ENCODE measurements at places on chromosomes 3 and 15.

DNA sequence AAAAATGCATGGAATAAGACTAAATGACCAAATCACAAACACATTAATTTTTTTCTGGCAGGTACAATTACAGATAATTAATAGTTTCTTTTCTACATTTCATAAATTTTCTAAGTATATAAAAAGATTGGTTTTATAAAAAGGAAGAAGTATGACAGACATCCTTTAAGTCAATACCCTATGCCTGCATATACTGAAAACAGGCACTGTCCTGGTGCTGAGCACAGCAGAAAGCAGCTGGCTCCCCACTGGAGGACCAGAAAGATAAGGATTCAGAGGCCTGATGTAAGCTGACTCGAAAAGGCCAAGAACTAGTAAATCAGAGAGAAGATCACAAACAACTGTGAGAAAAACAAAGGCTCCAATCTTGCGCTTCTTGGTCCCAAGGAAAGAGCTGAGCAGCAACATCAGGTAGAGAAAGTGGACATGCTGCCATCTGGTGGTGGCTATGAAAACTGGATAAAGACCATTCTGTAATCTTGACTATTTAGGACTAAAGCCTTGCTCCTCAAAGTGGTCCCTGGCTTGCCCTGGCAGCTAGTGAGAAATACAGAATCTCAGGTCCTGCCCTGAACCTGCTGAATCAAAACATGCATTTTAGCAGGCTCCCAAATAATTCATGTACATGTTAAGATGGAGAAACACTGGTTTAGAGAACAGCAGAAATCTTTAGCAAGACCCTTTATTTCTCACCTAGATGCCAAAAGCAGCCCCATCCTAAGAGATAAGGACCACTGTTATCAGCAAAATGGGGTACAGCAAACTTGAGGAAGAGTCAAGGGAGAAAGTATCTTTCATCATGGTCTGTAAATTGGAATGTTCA lies 76.0 kb downstream of the TRANK1 start:
- no peak for DNase-seq

DNA sequence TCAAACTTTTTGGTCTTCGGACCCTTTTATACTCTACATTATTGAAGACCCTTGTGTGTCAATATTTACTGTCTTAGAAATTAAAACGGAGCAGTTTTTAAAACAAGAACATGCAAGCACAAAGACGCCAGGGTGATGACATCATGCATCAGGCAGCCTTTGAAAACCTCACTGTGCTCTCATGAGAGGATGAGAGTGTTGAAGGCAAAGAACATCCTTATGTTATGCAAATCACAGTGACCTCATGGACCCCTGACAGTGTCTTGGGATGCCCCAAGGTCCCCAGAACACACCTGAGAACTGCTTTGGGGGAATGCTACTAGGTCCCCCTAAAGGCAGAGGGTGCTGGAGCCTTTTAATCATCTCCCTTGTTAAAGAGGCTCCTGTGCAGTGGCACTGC lies 51.6 kb downstream of the CHDH start:
- no peak for DNase-seq

DNA sequence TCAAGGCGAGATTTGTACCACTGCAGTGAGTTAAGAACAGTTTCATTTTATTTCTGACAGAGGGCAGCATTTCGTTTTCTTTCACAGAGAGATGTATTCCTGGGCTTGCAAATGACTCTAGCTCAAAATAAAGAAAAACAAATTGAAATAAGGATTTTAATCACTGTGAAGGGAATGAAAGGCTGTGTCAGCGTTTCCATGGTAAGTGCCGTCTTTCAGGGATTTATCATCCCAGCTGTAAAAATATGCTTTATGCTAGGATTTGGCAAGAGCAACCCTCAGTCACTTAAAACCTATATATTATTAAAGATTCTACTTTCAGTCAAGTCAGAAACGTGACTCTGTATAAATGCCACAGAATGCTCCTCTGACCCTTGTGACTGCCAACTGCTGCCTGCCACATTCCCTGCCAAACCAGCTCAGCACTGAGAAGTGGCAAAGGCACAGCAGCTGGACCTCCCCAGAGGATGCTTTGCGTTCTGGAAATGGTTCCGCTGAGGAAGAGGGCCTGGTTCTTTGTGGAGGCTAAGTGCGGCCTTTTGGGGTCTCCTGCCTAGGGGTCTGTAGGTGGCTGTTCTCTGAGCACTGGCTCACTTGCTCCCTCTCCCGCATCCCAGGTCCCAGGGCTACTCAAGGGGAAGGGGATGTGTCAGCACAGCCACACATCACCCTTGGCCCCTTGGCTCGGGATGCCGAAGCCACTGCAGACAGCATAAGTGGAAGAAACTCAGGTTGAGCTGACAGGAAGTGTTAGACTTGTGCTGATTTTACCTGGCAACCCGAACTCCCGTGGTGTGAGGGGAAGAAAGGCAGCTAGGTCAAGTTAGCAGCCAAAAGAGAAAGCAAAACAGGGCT lies 56.6 kb upstream of the POMGNT2 start:
- peak; percentile 23 for DNase-seq

- DNase-seq, result no peak
Measured at GRCh38 chr15:78306176-78306774, 6.9 kb upstream of the SKIC8 start.

GRCh38 chr3:10299679-10300078 lies 6.9 kb upstream of the GHRL start:
- DNase-seq, result no peak

DNA sequence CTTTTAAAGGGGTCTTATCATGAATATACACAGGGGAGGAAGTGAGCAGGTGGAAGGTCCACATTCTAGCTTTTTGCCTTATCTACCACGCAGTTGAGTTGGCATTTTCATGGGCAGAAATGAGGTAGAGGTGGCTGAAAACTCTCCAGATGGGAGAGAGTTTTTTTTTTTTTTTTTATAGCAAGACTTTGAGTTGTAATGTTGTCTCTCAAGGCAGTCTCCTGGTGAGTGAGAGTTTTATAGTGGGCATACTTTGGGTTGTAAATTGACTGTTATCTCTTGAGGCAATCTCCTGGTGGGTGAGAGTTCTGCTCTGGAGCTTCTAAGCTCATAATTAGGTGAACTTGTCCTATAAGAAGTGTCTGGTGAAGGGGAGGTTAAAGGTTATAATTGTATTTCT lies 191.7 kb upstream of the NAALADL2 start:
- no peak for DNase-seq

DNA sequence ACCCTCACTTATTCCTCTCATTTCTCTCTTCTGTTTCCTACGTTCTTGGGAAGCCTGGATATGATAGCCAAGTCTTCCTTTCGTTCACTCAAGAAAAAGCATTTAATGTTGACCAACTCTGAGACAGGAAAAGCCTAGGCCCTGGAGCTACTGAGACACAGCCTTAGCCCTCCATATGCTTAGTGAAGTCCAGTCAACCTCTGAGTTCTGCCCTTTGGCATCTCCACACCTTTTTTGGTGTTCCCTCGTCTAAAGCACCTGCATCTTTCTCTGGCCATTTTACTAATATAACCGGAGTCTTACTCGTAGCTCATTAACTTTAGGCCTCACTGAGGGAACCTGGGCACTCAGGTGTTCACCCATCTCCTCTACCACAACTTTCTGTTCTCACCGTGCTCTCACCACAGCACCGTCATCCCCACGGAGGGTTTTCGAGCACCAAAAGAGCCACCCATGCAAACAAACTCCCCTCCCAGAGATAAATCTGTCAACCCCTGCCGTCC lies 632 bp downstream of the MTHFS start:
- no peak for DNase-seq

DNA sequence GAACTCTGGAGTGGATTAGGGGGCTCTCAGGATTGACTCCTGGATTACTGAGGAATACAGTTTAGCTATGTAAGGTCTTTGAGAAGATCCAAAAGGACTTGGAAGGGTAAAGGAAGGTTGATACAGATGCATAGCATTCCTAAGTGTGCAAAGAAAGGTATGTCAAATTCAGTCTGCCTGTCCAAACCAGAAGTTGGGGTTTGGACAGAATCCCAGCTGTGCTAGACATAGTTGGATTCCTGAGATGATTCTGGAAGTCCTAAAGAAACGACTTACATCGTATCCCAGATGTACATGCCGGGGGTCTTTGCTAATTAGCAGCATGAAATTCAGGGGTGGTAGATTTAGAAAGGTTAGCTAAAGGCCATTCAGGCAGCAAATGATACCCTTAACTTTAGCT lies 97.7 kb upstream of the TSPAN3 start:
- no peak for DNase-seq

DNA sequence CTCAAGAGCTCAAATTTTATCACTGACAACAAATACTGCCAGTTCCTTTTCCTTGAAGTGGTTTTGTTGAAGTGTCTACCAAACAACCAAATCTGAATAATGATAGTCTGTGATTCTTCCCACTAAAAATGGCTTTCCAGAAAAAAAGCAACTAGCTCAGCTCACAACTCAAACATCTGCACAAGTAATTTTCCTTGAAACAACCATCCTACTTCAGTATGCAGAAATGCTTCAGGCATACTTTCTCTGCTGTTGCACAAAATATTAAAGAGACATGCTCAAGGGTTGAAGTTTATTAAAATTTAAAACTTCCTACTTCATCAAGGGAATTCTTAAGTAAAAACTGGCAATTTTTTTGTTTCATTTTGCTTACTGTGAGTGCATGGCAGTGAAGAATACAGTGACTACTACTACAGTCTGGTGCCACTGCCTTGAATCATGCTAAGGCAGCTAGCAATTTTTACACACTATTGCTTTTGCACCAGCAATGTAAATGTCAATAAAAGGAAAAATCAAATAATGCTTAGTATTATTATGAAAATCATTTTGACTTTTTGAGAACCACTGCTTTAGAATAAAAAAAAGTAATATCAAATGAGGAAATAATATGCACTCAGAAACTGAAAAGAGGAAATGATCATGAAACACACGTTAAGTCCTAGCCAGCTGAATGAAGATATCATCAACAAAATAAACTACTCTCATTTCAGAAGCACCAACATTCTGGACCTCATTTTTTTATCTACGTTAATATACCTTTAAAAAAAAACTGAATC lies 33.6 kb downstream of the VPS13C start:
- no peak for DNase-seq

DNA sequence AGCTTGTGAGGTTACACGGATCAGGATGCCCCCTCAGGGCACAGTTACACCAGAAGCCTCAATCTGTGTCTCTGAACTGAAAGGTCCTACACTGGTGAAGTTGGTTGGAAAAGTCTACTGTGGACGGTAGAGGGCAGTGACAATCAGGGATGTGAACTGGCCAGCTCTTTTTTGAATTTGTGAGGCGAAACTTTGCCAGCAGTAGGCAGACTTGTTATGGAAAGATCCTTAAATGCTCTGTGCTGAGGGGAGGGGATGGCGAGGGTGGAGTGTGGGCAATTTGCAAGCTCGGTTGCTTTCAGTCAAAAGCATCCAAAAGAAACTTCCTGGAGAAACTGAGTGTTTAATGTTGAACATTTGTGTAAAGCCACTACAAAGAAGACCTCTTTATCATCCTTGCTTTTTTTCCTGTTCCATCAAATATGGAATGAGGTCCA lies 127.4 kb upstream of the ABHD17C start:
- no peak for DNase-seq

DNA sequence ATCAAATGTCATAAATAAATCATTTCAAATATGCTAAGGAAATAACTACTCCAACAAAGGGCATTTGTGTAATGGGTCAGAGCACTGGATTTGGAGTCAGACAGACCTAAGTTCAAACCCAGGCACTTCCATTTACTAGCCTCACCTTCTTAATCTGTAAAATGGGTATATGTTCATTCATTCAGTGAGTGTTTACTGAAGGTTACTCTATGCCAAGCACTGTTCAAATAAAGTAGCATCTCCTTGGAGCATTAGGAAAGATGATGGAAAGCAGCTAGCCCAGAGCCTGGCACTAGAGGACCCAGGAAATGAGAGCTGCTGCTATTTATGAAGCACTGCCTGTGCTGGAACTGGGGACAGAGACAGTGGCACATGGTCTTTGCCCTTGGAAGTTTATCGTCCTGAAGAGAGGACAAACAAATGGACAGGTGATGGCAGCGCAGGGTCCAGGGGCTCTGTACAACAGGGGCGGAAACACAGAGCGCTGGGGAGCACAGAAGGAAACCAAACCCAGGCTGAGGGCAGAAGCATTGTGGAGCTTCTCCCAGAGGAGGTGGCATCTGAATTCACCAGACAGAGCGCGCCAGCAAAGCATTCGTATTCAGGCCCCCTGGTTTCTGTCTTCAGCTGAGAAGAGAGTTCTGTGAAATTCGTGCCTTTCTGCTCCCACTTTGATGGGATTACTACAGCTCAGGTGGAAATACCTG lies 19.0 kb downstream of the TM4SF4 start:
- DNase-seq, result no peak

GRCh38 chr3:178308771-178309170 lies 227.5 kb upstream of the KCNMB2 start:
- no peak for DNase-seq

DNA sequence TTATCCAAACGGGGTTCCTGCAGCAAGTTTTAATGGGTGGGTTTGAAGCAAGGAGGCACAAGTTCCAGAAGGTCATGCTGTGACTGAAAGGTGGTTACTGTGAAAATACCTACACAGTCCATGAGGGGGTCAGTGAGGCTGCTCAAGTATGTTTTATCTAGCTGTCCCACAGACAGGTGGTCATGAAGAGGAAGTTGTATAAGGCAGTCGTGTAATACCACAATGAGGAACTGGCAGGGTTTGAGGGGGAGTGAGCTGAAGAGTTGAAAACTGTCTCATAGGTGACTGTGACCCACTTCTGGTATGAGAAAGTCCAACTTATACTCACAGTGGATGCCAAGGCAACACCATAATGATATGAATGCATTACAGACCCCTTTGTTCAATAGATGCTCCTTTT lies 856.8 kb downstream of the OTOL1 start:
- peak; percentile 5 for DNase-seq

- DNase-seq, result peak; percentile 83
Measured at GRCh38 chr15:77031376-77032050, 36.6 kb downstream of the PSTPIP1 start.

- no peak for DNase-seq
Measured at GRCh38 chr3:196044513-196044912, 37.4 kb downstream of the TFRC start.

GRCh38 chr3:12968541-12968940 lies 104.7 kb downstream of the IQSEC1 start:
- DNase-seq, result no peak

DNA sequence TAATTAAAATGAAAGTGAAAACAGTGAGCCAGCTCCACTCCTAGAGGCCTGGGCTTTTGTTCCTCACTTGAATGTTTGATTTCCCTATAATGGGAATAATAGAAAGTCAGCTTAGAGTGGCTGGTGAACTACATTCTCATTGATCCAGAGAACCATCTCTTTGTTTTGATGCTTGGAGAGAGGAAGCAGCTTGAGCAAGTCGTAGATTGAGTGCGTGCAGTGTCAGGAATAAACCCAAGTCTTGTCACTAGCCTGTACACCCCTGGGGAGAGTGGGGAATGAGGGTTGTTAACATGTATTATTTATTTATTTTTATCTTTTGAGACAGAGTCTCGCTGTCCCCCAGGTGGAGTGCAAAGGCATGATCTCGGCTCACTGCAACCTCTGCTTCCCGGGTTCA lies 885 bp upstream of the LSG1 start:
- DNase-seq, result no peak

- no peak for DNase-seq
Measured at GRCh38 chr3:196603683-196604082, 35.2 kb downstream of the FBXO45 start.

Measured in bone marrow (tissue), 2 donors.